Smooth muscle cell of bladder (primary cell): ENCODE measurements at places on chromosomes 1 and 21. TPM values are rescaled to one million over a fixed set of nuclear protein-coding genes. Genes with fewer than 3 reads are reported as not detected.

Gene OR2T29
- total RNA-seq, result not detected in 2 replicates

Gene GFI1
- under 0.01 and 0.09 TPM in 2 replicates for total RNA-seq

Gene SPRR2F
- not detected in 2 replicates for total RNA-seq

Gene S100A7
- not detected in 2 replicates for total RNA-seq

Gene TESK2
- 3.0 and 3.2 TPM in 2 replicates for total RNA-seq

Gene OR2G6
- not detected in 2 replicates for total RNA-seq

Gene RNU1-2
- 3,030 and 4,050 TPM in 2 replicates for total RNA-seq

Gene CERS2
- 86.9 and 125 TPM in 2 replicates for total RNA-seq

Gene ETV3L
- not detected in 2 replicates for total RNA-seq

Gene C1orf53
- 2.0 and 5.1 TPM in 2 replicates for total RNA-seq

Gene SLC25A34
- total RNA-seq, result 0.14 and 0.37 TPM in 2 replicates

Gene TMEM240
- 2.1 and 3.3 TPM in 2 replicates for total RNA-seq

Gene THRAP3
- 68.1 and 83.3 TPM in 2 replicates for total RNA-seq

Gene SLC19A2
- 8.1 and 10.7 TPM in 2 replicates for total RNA-seq

Gene RRAGC
- total RNA-seq, result 11.9 and 17.8 TPM in 2 replicates

Gene CZIB
- 52.1 and 61.4 TPM in 2 replicates for total RNA-seq

Gene SLC35E2B
- 19.2 and 26.9 TPM in 2 replicates for total RNA-seq

Gene BLZF1
- 21.5 and 31.2 TPM in 2 replicates for total RNA-seq

Gene MSH4
- 0.14 and 0.46 TPM in 2 replicates for total RNA-seq

Gene UBE2U
- total RNA-seq, result 0.28 TPM in 1 of 2 replicates, not detected in the other
